ENCODE measurements at places on chromosomes 7 and 10.

DNA sequence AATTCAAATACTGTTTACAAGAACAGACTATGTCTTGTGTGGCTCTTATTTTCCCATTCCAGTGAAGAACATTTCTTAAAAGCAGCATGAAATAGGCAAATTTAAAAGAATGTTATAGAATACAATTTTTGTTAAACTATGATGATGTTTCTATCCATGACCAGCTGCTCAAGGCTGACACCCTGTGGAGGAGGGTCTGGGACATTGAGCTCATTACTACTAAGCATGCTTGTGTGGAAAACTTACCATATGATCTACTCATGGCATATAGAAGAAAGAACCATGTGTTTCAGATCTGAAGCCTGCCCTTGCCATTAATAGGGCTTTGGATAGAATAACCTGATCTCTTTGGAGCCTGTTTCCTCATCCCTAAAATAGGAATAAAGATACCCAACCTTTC is 125.0 kb downstream of the FOXP2 start:
- no peak for DNase-seq

GRCh38 chr7:14294637-14295036 is 305.2 kb upstream of the ETV1 start:
- no peak for DNase-seq

GRCh38 chr10:122207596-122207995 is 63.5 kb upstream of the BTBD16 start:
- DNase-seq = no peak

- DNase-seq = no peak
These were observed 14.7 kb downstream of the FKBP6 start for GRCh38 chr7:73342645-73343044.
